ENCODE measurements at places on chromosomes 5 and 9. TPM values are rescaled to one million over a fixed set of nuclear protein-coding genes. Genes with fewer than 3 reads are reported as not detected.

Gene ADRA1B
- 0.43 TPM for total RNA-seq

DNA sequence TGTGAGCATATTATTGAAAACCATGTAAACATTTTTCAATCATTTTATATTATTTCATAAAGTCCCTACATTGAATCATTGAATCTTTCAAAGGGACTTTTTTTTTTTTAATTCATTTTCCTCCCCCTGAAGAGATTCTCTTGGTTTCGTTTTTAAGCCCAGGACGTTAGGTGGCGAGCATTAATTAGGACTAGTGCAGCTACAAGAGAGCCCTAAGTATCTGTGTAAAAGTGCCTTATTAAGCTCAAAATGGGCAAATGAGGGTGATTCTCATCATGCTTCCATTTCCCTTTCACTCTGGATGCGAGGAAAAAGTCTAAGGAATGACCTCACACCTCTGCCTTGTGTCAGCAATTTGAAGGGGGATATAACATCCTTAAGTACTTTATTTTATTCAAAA, 517.9 kb upstream of the ITGA1 start:
- DNase-seq, result no peak

Gene SH3TC2
- total RNA-seq, result 13.4 TPM

Gene CD180
- not detected for total RNA-seq

GRCh38 chr5:173592050-173592669, 24.3 kb downstream of the BOD1 start:
- no peak for DNase-seq

Gene KDM3B
- total RNA-seq, result 51.4 TPM

- DNase-seq, result no peak
Measured at GRCh38 chr5:6900247-6901227, 187.3 kb downstream of the TENT4A start.

Gene IFNA2
- not detected for total RNA-seq

- no peak for DNase-seq
Measured at GRCh38 chr5:177994561-177995190, 1.4 kb downstream of the PROP1 start.

GRCh38 chr5:79547429-79547822, 33.5 kb upstream of the HOMER1 start:
- DNase-seq, result no peak

- no peak for DNase-seq
Measured at GRCh38 chr9:73026375-73026774, 73.5 kb upstream of the ALDH1A1 start.

DNA sequence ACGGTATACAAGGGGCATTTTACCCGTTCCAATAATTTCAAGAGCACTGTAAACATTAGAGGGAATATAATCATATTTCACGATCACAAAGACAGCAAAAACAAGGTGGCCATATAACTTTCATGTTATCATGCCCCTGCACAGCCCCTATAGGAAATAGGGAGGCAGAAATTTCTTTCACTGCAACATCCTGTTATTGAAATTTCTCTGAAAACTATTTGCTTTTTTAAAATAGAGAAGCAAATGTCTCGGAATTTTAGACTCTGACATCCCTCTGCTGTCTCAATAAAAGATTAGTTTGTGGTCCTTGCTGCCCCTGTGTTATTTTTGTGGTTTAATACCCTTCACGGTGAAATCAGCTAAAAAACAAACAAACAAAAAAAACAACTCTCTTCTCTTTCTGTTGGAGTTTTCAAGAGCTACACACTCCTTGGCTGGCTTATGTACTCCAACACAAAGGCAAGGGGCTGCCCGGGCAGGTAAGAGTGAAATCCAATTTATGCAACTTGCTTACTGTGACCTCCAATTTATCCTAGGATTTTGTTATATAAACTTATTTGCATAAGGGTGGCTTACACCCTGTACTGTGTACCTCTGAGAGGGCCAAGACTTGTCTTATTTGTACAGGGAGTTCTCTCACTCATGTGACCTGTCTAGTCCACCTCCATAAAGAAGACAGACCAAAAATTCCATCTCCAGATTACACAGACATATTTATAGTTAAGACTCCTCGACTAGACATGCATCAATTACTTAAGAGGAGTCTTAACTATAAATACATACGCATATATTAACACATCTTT, 223.6 kb downstream of the MLLT3 start:
- DNase-seq, result no peak

GRCh38 chr5:94288937-94289336, 329.5 kb downstream of the KIAA0825 start:
- DNase-seq, result peak; percentile 21

Gene FOXD4L6
- under 0.01 TPM for total RNA-seq

Gene RMND5B
- 22.0 TPM for total RNA-seq

GRCh38 chr5:176948458-176948857, 49.3 kb upstream of the HK3 start:
- peak; percentile 25 for DNase-seq

DNA sequence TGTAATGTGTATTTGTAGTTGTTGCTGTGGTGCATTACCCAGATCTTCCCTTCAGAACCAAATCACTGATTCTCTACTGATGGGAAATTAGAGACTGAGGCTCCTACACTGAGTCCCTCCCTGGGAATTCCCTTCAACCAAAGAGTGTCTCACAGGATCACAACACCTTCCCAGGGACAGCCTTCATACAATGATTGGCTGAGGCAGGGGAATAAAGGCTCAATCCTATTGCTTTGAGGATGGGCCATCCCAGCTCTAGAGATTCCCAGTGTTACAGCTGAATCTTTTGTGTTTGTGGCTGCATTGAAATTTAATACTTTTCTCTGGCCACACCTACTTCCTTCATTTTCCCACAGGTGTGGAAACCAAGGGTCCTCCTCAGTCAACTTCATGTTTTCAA, 96.4 kb upstream of the ELL2 start:
- DNase-seq, result no peak

- DNase-seq, result peak; percentile 93
Measured at GRCh38 chr9:137269231-137269772, 8.2 kb upstream of the TOR4A start.

DNA sequence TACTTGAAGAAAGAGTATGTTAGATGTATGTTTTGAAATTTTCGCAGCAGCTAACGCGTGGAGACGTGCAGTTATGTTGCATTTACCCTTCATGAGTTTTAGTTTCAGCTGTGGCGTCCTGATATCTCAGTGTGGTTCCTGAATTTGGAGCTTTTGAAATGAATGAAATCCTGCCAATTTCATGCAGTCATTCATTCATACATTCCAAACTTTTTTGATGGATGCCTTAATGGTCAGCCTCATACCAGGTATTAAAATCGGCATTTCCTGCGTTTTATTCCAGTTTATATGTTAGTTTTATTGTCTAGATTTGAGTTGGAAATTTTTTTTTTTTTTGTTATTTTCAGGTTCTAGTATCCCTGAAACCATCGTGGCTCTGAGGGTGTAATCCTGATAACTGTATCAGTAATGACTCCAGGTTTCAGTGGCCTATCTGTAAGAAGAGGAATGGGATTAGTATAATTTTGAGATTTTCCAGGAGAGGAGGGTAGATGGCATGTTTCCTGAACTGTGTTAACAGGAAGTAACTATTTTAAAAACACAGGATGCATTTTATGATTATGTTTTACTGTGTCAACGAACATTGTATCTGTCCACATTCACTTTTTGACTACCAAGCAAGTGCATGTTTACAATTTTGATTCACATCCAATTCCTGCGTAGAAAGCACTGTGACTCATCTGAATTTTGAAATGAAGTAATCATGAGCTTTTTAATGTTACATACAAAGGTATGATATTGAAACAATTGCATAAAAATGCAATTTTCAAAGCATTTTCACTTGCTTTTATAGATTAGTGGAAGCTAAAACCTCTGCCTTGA, 1.0 kb downstream of the FOCAD start:
- DNase-seq, result peak; percentile 89

Gene CDX1
- under 0.01 TPM for total RNA-seq

DNA sequence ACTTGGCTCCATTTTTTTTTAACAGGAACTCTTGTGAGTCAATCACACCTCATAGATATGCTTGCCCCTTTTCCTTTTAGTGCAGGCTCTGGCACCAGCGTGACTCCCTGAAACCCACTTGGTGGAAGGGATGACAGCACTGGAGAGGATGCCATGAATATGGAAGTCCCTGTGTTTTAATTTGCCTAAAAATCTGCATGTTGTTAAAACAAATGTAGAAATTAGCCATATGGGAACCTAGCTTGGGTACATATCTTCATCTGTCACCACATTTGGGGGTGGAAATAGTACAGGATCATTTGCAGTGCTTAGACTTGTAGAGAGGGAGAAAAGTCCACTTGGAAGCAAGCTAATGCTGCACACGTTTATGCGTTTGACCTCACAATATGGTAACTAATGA, 179.0 kb downstream of the EBF1 start:
- DNase-seq, result no peak

GRCh38 chr9:120878188-120879130, 1.5 kb upstream of the PHF19 start:
- no peak for DNase-seq

Gene RNF183
- total RNA-seq, result not detected

DNA sequence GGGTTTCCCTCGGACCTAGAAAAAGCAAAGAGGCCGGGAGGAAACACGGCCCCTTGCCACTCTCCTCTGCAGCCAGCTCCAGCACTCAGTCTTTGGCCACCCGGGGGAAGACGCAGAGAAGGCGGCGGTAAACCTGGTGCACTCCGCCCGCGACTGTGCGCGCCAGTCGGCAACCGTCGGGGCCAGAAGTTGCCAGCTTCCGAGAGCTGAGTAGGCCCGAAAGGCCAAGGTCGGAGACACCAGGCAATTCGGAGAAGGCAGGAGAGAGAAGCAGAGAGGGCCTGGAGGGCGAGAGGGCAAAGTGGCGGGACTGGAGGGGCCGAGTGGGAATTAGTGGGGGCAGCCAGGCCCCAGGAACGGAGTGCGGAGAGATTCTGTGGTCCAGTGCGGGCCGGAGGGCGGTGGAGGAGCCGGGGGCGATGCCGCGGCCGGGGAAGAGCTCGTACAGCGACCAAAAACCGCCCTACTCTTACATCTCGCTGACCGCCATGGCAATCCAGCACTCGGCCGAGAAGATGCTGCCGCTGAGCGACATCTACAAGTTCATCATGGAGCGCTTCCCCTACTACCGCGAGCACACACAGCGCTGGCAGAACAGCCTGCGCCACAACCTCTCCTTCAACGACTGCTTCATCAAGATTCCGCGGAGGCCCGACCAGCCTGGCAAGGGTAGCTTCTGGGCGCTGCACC, at the start of gene FOXB2:
TSS of gene FOXB2 (plus strand) at position 420 of the 690 bp plus-strand sequence. CDS start at position 420, 0 bp downstream.
- no peak for DNase-seq

Gene CTSV
- total RNA-seq, result 0.32 TPM

Gene NIPSNAP3A
- total RNA-seq, result 51.4 TPM

- DNase-seq, result peak; percentile 67
Measured at GRCh38 chr5:125348936-125349831, 602.7 kb upstream of the ZNF608 start.

- DNase-seq, result peak; percentile 45
Measured at GRCh38 chr5:62465985-62466925, 53.7 kb downstream of the IPO11 start.

Gene SLC23A1
- total RNA-seq, result not detected

DNA sequence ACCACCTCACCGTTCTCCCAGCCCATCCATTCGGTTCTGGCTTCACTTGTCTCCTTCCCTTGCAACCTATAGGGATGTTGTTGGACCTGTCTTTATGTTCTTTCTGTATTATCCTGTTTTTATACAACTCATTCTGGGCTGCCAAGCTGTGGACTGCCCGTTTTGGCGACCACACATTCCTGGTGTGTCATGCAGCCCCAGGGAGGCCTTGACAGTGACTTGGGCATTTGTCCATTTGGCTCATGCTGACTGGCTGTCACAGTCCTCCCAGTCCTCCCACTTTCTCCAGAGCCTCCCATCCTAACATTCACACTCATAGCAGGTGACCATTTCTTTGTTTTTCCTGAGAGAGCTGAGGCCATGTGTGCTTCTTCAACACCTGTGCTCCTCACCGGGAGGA, 136.4 kb downstream of the SLF1 start:
- no peak for DNase-seq

Gene PSMD5
- total RNA-seq, result 50.1 TPM

DNA sequence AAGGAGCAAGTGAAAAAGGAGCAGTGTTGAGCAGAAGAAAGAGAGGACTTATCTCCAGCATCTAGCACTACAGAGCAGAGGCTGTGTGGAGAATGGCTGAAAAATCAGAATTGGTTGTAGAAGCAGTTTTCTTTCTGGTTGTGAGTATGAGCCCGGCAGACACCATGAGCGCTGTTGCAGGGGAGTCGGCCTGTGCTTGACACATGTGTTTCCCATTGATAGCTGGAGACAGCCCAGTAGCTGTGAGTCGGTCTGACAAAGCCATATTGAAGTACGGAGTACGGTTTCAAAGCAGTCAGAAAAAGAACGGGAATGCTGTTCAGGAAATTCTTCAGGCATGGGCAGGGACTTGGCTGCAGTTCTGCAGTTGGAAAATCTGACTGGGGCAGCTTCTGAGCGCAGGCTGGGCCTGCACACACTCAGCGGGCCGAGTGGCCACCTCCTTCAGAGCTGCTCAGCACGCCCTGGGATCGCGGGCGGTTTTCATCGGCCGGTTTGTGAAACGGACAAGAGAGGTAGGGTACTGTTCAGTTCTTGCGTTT, at the start of gene SGCD:
TSS of gene SGCD (plus strand) at position 447 of the 542 bp plus-strand sequence.
- peak; percentile 46 for DNase-seq

- peak; percentile 6 for DNase-seq
Measured at GRCh38 chr5:125890511-125890931, 532.7 kb upstream of the GRAMD2B start.

DNA sequence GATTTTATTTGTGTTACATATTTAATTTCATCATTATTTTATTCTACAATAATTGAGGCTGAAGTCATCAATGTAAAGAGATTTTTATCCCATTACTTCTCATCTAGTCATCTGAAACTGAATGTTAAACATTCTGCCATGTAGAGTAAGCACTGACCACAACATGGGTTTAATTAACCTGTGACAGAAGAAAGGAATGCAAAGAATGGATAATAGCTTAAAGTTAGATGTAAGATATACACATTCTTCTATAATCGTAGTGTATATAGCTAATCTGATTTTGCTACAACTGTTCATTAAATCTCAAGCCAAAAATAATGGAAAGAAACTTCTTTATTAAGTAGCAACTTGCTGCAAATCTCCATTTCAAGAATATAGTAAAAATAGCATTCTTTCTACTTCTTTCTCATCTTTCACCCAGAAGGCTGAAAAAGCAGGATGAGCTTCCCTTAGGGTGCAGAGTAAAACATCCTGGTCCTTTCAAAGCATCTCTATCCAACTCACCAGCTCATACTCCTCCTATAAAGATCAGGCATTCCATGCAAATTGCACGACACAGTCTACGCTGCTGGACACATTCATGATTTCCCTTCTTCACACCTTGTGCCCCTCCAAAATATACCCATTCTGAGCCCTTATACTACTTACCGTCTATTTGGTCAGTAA, 115.2 kb downstream of the EFNA5 start:
- no peak for DNase-seq

Gene MRPL41
- 58.0 TPM for total RNA-seq

GRCh38 chr5:3307982-3308621, 287.5 kb upstream of the IRX1 start:
- DNase-seq, result no peak

GRCh38 chr9:136308702-136309053, 4.8 kb upstream of the CCDC187 start:
- no peak for DNase-seq

GRCh38 chr9:71179183-71179582, 57.8 kb upstream of the TRPM3 start:
- no peak for DNase-seq

GRCh38 chr5:33299621-33300208, 141.1 kb upstream of the TARS1 start:
- DNase-seq, result peak; percentile 53

- DNase-seq, result no peak
Measured at GRCh38 chr9:113360242-113360842, 11.0 kb downstream of the BSPRY start.

All from fibroblast of villous mesenchyme (primary cell).